Heart right ventricle (tissue), 16 donors: ENCODE measurements at places on chromosomes 5 and 9. TPM values are rescaled to one million over a fixed set of nuclear protein-coding genes. Genes with fewer than 3 reads are reported as not detected.

DNA sequence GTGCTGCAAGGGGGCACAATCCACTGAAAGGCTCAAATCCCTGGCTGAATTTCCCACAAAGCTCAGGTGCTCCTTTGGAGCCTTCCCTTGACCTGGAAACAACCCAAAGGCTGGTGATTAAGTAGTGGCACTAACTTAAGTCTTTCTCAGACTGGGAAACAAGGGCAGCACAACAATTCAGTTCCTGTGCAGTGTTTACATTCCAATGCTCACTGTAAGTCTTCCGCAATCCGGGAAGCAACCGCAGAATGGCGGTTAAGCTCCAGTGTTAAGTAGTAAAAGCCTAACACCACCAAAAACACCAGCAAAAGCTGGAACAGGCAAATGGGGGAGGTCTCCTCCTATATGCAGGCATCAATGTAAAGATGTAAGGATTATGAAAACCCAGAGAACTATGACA, 117.2 kb downstream of the TRPM3 start:
- no peak for DNase-seq

- no peak for DNase-seq
These were observed 210.7 kb upstream of the CDH10 start for GRCh38 chr5:24855485-24855884.

Gene FAM221B
- total RNA-seq: not detected

GRCh38 chr5:143582176-143582575, 178.7 kb upstream of the NR3C1 start:
- DNase-seq: no peak

GRCh38 chr9:113872485-113873143, 3.5 kb upstream of the ZNF618 start:
- DNase-seq: no peak

Gene SPINK1
- total RNA-seq: 3.4 TPM
